ENCODE measurements at places on chromosomes 12 and 14. TPM values are rescaled to one million over a fixed set of nuclear protein-coding genes. Genes with fewer than 3 reads are reported as not detected.
A peak's percentile ranks its signal among the peaks of the same experiment; 100 is the strongest.

FAM186B gene
- total RNA-seq: 0.41 TPM

GRCh38 chr14:101730626-101731186 is 30.8 kb upstream of the PPP2R5C start:
- no peaks in the 10 kb centered on the region for H3K27me3 ChIP-seq
- H3K4me3 ChIP-seq: no peak overlapping the region
- H3K36me3 ChIP-seq: no peaks in the 10 kb centered on the region
- peak overlapping the region; percentile 69 for H3K27ac ChIP-seq
- peaks cover 16% of the 10 kb centered on the region for H3K4me1 ChIP-seq
- no peak for DNase-seq

DNA sequence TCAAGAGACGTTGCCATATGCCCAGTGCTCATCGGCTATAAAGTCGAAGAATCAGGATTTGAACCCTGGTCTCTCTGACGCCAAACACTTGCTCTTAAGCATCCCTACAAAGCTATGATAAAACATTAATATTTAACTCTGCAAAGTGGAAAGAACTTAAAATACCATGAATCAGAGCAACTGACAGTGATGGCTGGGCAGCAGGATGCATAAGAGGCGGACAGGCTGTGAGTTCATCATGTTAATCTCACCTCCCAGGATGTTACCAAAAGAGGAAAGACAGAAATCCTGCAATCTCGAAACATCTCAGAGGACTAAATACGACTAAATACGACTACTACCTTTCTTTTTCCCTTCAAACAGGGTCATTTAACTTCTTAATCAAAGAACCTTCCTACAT is 5.8 kb downstream of the DICER1 start:
- no peaks in the 10 kb centered on the region for H3K27me3 ChIP-seq
- H3K4me1 ChIP-seq: peaks cover 3% of the 10 kb centered on the region
- H3K4me3 ChIP-seq: no peak overlapping the region
- no peak for DNase-seq
- H3K36me3 ChIP-seq: no peaks in the 10 kb centered on the region

DNA sequence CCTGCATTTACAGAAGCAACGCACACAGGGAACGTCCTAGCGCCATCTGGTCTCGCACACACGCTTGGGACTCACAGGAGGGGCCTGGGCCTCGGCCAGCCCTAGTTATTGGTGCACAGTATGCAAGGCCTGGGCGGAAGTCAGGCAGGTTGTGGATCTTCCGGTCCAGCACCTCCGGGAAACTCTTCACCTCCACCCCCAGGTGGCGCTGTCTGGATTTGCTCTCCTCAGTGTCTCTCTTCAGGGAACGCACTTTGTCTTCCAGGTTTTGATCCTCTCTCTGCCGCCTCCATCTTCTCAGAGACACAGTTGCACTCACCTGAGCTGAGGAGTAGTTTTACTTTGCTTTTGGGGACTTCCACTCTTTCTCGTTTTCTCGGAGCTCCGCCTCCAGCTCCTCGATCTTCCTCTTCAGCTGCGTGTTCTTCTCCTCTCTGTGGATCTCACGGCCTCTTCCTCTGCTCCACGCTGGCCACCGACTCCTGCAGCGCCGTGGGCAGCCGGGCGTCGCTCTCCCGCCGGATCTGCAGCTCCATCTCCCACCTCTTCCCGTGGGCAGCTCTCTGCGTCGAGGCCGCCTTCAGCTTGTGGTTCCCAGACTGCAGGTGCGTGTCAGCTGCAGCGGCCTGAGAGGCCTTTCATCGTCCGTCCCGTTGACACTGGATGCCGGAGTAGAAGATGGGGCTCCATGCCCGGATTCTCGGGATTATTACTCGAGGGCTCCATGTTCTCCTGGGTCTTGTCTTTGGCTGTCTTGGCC is 933.8 kb downstream of the TMEM121 start:
- H3K4me1 ChIP-seq: no peaks in the 10 kb centered on the region
- H3K27me3 ChIP-seq: no peaks in the 10 kb centered on the region
- no peak overlapping the region for H3K4me3 ChIP-seq

- DNase-seq: no peak
- H3K4me1 ChIP-seq: no peaks in the 10 kb centered on the region
- H3K4me3 ChIP-seq: no peak overlapping the region
- no peaks in the 10 kb centered on the region for H3K27me3 ChIP-seq
- H3K27ac ChIP-seq: no peak overlapping the region
These were observed 74.4 kb downstream of the PRIMA1 start for GRCh38 chr14:93713726-93714405.

DNA sequence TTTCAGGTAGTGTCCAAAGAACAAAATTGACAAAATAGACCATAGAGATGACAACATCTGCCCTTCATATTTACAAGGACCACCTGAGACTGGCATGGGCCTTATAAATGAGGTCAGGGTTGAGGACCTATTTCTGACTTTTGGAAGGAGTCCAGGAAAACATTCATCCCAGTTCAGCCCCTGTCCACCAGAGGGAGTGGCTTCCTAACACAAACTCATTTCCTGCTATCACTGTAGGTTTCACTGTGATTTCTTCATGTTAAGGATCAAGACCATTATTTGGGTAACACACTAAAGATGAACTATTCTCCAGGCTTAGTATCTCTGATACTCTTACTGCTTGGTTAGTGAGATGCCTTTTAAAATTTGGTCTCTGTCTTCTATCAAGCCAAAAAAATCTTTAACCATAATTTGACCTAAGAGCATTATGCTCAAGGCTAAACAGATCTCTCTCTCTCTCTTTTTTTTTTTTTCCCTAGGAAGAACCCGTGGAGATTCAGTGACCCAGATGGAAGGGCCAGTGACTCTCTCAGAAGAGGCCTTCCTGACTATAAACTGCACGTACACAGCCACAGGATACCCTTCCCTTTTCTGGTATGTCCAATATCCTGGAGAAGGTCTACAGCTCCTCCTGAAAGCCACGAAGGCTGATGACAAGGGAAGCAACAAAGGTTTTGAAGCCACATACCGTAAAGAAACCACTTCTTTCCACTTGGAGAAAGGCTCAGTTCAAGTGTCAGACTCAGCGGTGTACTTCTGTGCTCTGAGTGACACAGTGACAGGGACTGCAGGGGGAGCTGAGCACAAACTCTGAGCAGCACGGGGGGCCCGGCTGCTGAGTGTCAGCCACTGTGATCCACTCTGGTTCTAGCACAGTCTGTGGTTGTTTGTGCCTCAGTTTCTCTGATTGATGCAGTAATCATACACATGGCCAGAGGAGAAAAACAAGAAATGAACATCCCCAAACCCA is 267.6 kb upstream of the OR4E1 start:
- H3K36me3 ChIP-seq: no peaks in the 10 kb centered on the region
- no peaks in the 10 kb centered on the region for H3K27me3 ChIP-seq
- H3K4me1 ChIP-seq: no peaks in the 10 kb centered on the region
- no peak for DNase-seq
